T-cell (primary cell): ENCODE measurements at places on chromosomes 4 and X. TPM values are rescaled to one million over a fixed set of nuclear protein-coding genes. Genes with fewer than 3 reads are reported as not detected.

The UGT2B11 gene
- total RNA-seq = not detected

GRCh38 chr4:24544208-24544988, 40.0 kb downstream of the DHX15 start:
- no peak for DNase-seq

The UCHL1 gene
- total RNA-seq = not detected

GRCh38 chr4:40228497-40229365, 31.9 kb downstream of the RHOH start:
- DNase-seq = no peak

DNA sequence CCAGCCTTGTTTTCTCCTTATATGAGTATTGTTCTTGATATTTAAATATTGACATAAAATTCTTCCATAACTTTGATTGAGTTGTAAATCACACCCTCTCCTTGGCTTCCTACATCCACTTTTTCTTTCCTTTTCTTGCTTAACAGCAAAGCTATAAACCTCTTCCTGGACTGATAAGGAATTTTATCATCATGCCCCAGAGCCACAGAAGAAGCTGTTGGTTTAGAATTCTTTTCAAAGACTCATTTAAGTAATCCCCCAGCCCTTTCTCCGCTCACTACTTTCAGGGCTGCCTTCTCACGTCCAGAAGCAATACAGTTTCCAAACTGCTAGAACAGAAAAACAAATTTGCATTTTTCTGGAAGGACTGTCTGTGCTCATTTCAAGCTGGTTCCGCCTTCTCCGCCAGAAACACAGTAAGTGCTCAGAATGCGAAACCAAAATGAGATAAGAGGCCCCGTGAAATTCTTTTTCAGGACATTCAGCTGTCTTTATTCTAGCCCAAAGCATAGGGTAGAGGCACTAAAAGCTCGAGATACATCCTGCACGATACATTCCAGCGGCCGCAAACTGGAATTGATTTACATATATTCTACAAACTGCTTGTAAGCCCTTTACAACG, 849 bp downstream of the MID1 start:
- DNase-seq = no peak

DNA sequence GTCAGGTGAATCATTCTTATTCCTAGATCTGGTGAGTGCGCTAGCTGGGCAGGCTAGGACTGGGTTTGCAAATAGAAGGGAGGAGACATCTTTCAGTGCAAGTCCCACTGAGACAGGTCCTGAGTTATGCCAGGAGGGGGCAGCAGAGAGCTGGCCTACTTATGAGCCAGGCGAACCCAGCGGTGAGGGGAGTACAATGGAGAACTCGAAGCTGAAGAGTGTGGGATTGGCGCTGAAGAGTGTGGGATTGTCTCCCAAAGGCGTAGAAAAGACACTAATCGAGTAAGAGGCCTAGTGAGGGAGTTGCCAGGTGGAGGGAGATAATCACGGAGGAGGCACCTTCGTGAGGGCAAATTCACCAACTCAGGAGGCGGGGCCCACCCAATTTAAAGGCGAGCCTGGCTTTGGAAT, 91.7 kb upstream of the CXorf66 start:
- DNase-seq = peak; percentile 48

The NWD2 gene
- not detected for total RNA-seq

The RPGR gene
- total RNA-seq = 9.4 TPM

DNA sequence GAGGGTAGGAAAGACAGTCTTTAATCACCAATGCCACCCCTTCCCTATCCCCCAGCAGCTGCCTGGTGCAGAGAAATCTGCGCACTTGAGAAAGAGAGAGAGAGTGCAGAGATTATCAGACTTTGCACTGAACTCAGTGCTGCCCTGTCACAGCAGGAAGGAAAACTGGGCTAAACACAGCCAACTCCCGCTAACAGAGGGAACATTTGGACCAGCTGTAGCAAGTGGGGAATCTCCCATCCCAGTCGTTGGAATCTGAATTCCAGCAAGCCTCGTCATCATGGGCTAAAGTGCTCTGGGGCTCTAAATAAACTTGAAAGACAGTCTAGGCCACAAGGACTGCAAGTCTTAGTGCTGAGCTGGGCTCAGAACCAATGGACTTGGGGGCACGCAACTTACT, 168.7 kb downstream of the DLG3 start:
- DNase-seq = no peak

- no peak for DNase-seq
These were observed 7.4 kb upstream of the TBC1D25 start for GRCh38 chrX:48532161-48532560.

DNA sequence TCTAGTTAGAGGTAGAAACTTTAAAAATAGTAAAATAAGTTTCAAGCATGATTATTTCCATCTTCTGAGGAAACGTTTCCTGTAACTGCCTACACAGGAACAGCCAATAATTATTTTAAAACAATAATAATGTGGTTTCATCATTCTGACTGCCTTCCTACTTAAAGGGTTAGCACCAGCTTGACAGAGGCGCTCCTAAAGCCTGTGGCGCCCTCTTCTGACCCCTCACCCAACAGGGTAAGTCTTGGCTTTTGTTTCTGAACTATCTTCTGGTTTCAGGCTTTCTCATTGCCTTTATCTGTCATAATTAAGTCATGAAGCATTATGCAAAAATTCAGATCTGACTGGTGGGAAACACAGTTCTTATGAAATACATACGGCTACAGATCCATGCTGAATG, 96.7 kb downstream of the ITM2A start:
- peak; percentile 74 for DNase-seq

The IL9R gene
- total RNA-seq = 7.4 TPM

- DNase-seq = no peak
These were observed 65.4 kb upstream of the FAM9C start for GRCh38 chrX:13109817-13110216.

DNA sequence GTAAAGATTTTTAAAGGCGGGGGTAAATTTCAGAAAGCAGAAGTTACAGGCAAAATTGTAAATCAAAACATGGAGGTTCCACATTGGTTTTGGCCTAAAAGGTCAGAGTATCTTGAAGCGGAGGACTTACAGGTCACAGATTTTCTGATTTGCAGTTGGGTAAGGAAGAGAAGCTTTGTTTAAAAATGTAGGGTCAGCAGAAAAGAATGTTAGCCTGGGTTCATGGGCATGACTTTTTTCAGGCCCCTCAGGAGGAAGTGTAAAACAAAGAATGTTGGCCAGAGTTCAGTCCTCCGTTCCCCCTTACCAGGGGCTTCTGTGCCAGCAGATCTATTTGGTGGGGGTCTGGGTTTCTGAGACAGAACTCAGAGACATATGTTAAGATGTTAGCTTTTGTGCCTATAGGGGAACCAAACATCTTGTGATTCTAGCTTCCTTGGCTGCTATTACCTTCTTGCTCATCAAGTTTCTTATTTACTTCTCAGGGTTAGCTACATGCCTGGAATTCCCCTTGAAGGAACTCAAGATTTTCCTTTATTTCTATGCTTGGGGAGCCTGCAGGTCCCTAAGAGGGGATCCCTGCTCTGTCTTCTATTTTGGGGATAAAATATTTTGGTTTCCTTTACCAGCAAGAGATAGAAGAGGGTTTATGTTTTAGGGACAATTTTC, 160.3 kb downstream of the ANK2 start:
- DNase-seq = no peak

DNA sequence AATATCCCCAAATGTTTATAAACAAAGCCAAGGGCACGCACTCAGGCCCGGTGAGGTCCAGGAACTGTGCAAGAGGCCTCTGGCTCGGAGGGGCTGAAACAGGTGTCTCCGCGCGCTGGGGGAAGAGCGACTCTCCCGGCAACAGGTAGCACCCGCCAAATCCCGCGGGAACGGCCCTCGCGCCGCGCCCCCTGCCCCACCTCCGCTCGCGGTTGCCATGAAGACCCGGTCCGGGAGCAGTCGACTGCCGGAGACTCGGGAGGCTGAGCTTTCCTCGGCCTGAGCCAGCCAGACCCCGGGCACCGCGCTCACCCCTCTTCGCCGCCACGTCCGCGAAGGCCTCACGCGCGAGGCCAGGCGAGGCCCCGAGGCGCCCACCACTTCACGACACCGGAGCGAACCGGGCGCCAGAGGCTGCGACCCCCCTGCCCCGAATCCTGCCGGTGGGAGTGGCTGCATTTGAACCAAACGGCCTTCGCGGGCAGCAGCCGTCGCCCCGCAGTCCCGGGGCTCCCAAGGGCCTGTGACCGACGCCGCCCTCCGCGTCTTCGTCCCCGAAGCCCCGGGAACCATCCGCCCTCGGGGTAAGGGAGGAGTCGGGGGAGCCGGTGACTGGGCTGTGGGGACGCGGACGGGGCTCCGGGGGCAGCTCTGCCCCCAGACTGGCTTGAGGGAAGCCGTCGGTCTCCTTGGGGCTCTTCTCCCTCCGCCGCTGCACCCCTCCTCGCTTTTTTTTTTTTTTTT, at the start of gene NSUN7:
TSS of gene NSUN7 (plus strand) at position 239 of the 744 bp plus-strand sequence. CDS start 739 bp downstream, outside the sequence.
- peak; percentile 7 for DNase-seq

GRCh38 chr4:182806259-182807252, 110.6 kb downstream of the DCTD start:
- peak; percentile 18 for DNase-seq

The PARM1 gene
- 0.26 TPM for total RNA-seq

- no peak for DNase-seq
These were observed 10.4 kb downstream of the HAUS7 start for GRCh38 chrX:153459986-153460385.

The BANK1 gene
- total RNA-seq = 3.4 TPM

The MAGEB2 gene
- 0.25 TPM for total RNA-seq

DNA sequence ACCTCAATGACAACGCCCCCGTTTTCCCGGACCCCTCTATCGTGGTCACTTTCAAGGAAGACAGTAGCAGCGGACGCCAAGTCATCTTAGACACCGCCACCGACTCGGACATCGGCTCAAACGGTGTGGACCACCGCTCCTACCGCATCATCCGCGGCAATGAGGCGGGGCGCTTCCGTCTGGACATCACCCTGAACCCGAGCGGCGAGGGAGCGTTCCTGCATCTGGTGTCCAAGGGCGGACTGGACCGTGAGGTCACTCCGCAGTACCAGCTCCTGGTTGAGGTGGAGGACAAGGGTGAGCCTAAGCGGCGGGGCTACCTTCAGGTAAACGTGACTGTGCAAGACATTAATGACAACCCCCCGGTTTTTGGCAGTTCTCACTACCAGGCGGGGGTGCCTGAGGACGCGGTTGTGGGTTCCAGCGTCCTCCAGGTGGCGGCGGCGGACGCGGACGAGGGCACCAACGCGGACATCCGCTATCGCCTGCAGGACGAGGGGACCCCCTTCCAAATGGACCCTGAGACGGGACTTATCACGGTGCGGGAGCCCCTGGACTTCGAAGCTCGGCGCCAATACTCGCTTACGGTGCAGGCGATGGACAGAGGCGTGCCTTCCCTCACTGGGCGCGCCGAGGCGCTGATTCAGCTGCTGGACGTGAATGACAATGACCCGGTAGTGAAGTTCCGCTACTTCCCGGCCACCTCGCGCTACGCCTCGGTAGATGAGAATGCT, 2.2 kb downstream of the FAT4 start:
- DNase-seq = no peak

GRCh38 chr4:78581618-78582017, 30.0 kb downstream of the ANXA3 start:
- no peak for DNase-seq

The PROM1 gene
- 2.0 TPM for total RNA-seq

- no peak for DNase-seq
These were observed 47.9 kb upstream of the PGRMC2 start for GRCh38 chr4:128335541-128335940.

DNA sequence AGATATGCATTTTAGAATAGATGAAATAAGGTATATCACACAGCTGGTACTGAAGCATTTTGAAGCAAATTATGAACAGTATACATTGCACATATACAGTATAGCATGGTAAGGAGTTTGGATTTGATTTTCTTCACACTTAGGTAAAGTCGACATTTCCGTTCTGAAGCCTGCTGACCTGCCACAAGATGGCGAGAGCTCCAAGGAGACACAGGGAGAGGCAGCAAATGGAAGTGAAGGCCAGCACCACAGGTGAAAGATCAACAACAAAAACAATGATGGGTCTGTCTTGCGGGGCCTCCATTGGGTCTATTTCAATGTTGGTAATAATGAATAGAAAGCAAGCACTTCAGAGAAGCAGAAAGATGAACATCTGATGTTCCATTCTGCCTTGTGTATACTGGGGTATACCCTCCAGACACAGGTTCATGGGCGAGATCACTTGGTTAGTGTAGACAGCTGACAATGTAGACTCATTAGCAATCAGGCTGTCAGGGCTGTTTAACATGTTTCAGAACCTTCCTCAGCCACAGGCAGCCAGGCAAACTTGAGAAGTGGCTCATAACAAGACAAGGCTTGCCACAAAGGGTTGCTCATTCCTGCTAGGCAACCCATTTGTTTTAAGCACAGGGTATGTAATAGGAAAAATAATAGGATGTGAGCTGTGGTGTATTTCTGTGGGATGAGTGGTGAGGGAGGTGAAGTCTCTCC, 21.4 kb upstream of the NOX1 start:
- DNase-seq = peak; percentile 6

DNA sequence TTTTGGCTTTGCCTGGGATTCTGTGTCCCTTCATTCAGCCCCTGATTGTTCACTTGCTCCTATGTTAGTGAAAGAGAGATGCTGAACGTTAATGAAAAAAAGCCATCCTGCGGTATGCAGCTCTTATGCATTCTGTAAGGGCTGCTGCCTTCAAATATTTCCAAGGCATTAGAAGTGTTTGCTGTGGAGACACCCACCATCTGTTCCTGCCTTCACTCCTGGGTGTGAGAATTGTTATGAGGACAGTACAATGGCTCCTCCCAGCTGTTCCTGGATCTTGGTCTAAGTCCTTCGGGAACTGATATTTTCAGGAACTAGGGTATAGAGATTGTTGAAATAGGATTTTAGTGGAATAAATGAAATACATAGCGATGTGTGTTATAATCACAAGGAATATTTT, 427.1 kb upstream of the FAM47C start:
- DNase-seq = no peak

The ITGB1BP2 gene
- total RNA-seq = 4.0 TPM

DNA sequence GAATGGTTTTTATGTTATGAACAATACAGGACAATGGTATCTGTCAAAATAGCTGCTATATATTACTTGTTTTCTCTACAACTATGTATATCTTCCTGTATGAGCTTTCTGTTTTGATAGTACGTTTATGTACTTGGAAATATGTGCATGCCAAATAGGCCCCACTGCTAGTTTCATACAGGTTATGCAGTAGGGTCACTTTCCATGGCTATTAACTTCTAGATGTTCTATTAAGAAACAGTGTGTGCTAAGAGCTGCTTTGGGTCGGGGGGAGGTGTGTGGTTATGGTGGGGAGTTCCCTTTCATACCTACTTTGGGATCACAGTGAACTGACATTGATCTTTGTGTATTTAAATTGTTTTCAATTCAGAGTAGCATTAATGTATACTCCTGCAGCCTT, 30.9 kb downstream of the RBPJ start:
- DNase-seq = no peak

The RNF175 gene
- 4.5 TPM for total RNA-seq
